ENCODE measurements at places on chromosomes 6 and 20.

GRCh38 chr6:15530411-15530810 lies 132.4 kb downstream of the DTNBP1 start:
- no peak for DNase-seq

GRCh38 chr6:5328800-5329199 lies 67.5 kb downstream of the FARS2 start:
- no peak for DNase-seq

DNA sequence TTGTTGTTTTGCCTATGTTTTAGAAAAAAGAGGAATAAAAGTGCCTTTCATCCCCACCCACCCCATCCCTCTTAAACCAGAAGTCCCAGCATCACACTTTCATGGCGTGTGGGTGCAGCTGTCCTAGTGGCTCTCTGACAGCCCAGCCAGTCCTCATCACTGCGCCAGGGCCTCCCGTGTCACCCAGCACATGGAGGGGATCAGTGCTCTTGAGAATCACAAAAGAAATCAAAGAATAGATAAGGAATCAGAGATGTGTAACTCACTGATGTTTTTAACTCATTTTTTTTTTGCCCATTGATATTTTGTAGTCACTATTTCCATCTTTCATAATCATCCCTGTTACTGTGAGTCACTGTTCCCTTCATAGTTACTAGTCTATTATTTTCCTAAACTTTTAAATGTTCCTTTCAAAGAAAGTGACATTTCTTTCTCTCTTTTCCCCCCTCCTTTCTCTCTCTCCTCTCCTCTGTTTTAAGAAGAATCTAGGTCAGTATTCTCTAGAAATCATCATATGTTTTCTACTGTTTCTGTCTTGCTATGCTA lies 78.6 kb downstream of the AIG1 start:
- no peak for DNase-seq

GRCh38 chr6:79872986-79873385 lies 74.4 kb downstream of the ELOVL4 start:
- no peak for DNase-seq

GRCh38 chr20:51763965-51764602 lies 4.1 kb downstream of the ATP9A start:
- DNase-seq: peak; percentile 10

- no peak for DNase-seq
Measured at GRCh38 chr20:44660581-44660980, 9.1 kb upstream of the ADA start.

GRCh38 chr6:126718600-126719327 lies 378.8 kb downstream of the CENPW start:
- no peak for DNase-seq

DNA sequence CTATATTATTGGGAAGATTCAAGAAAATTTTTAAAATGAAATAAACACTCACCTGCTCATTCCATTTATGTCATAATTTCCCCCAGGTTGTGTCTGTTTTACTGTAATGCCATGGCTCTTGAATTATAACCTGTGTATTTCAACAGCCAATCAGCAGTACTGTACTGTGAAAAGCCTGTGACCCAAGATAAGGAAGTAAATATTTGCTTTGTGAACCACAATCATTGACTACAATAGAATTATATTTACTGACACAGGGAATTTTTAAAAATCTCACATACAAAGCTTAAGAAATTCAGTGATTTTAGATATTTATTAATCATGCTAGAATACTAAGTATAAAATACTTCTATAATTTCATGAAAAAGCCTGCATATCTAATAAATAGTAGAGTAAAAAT lies 6.0 kb downstream of the RGS17 start:
- no peak for DNase-seq

GRCh38 chr6:113854531-113855499 lies 2.3 kb upstream of the MARCKS start:
- DNase-seq: no peak

GRCh38 chr20:31547017-31547675 lies 32.9 kb downstream of the HM13 start:
- peak; percentile 56 for DNase-seq

GRCh38 chr6:14706378-14706929 lies 539.4 kb upstream of the JARID2 start:
- DNase-seq: no peak

DNA sequence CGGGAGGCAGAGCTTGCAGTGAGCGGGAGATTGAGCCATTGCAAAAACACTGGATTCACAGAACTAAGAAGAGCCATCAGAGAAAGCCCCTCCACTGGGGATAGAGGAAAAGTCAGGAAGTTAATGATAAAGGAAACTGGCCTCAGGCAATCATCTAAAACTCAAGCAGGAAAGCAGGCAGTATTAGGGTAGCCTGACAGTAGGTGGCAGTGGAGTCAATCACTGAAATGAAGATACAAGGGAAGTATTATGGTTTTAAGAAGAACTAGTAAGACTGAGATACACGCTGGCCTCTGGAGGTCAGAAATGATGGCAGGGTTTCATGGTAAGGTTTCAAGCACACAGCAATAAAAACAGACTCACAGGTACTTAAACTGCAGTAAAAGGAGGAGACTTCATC lies 578.3 kb downstream of the HACE1 start:
- DNase-seq: no peak

DNA sequence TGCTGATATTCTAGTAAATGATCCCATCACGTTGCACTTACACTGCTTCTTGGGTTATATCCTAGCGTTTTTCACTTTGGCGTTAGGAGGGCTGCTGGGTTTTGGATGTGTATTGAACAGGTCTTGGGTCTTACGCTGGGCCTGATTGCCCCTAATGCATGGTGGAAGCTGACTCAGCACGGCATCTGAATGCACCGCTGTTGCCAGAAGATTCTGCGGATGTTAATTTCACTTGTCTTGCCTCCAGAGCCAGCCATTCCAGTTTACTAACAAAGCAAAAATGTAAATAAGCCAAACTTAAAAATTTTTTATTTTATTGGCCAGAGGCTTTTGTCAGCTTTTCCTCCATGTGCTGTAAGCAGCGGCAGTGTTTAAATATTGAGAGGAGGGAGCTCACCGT lies 233.5 kb downstream of the TMEM242 start:
- no peak for DNase-seq

GRCh38 chr20:14220986-14221385 lies 116.4 kb downstream of the FLRT3 start:
- no peak for DNase-seq

- DNase-seq: no peak
Measured at GRCh38 chr6:163354085-163354484, 60.4 kb upstream of the QKI start.

- no peak for DNase-seq
Measured at GRCh38 chr6:73739096-73739495, 43.1 kb downstream of the CD109 start.

DNA sequence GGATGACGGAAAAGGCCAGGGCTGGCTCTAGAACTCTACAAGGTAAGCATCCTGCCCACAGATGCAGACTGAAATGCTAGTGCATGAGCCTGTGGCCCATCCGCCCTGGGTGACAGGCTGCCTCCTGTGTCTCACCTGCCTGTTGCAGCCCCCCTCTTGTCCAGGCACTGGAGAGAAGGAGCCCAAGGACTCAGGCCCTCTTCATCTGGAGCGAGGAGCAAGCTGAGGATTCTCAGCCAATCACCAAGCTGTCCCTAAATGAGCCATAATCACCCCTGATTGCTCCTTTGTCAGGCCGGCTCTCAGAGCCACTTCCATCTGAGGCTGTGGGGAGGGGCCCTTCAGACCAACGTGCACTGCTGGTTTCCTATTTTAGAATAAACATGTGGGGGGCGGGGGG lies 10.0 kb upstream of the SLC32A1 start:
- no peak for DNase-seq

- no peak for DNase-seq
Measured at GRCh38 chr6:33599413-33599938, 19.4 kb upstream of the BAK1 start.

GRCh38 chr6:110180228-110181008 lies at the start of gene CDC40:
Gene CDC40 (plus strand): TSS chr6:110180427. CDS start chr6:110180445, 18 bp downstream.
- no peak for DNase-seq

- no peak for DNase-seq
Measured at GRCh38 chr20:58617158-58617557, 33.9 kb upstream of the STX16 start.

- DNase-seq: no peak
Measured at GRCh38 chr20:3383878-3384495, 23.5 kb downstream of the DNAAF9 start.

- no peak for DNase-seq
Measured at GRCh38 chr20:24772667-24773066, 176.4 kb upstream of the CST7 start.

DNA sequence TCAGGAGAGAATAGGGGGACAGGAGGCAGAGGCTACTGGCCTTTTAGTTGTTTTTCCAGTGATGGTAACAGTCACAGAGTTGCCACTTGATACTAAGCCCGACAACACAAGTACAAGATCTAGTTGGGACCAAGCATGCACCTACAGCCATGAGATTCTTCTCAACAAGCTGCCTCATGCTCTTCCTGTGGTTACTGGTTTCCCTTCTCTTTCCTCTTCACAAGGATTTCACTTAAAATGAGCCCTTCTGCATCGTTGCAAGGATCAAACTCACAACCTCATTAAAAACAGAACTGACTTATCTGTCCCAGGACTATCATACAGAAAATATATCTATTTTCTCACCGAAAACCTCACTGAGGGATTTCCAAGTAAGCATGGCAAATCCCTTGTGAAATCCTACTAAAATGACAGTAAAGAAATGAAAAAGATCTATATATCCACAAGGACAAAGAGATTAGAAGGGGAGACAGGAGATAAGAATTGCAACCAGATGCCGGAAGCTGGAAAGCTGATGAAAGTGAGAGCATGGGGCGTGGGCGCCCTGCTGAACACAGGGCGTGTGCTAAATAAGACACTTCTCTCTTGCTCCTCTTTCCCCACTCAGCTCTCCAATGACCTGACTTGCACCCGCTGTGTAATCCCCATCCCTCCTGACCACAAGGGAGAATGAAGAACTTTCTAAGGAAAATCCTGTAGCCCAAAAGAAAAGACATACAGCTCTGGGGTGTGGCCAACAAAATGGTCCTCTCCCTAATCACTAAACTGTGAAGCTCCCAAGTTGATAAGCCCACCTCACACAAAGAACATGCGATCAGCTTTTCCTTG lies 13.4 kb downstream of the MTFR2 start:
- no peak for DNase-seq

DNA sequence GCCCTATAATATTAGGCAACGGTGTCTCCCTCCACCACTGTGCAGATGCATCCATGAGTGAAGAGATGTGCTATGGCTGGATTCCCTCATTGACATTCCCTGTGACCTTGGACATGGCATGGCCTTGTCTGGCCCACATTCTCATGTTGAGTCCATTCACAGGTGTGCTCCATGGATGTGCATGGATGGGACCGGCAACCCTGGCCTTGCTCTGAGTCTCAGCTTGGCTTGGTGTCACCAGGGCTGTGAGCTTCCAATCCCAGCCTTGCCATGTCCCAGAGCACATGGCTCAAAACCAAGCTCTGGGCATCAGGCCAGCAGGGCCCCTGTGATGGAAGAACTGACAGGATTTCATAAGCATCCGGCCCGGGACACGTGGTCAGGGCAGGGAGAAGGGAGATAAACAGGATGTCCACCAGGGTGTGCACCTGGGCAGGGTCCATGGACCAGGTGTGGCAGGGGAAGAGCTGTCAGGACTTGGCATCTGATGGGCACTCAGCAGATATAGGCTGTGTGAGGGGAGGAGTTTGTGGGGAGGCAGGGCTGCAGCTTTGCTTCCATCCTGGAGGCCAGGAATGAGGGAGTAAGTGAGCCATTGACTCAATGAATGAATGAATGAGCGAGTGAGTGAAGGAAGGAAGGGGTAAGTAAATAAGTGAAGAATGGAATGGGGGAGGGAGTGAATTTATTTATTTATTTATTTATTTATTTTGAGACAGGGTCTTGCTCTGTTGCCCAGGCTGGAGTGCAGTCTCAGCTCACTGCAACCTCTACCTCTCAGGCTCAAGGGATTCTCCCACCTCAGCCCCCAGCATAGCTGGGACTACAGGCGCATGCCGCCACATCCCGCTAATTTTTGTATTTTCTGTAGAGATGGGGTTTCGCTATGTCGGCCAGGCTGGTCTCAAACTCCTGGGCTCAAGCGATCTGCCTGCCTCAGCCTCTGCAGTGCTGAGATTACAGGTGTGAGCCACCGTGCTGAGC lies 15.7 kb downstream of the NRSN2 start:
- DNase-seq: no peak
